ENCODE measurements at places on chromosomes 1 and 21. TPM values are rescaled to one million over a fixed set of nuclear protein-coding genes. Genes with fewer than 3 reads are reported as not detected.

The FCRL6 gene
- not detected for total RNA-seq

The FLG gene
- 5.9 TPM for total RNA-seq

The UMODL1 gene
- total RNA-seq, result 0.10 TPM

The RBBP5 gene
- total RNA-seq, result 20.2 TPM

The AP4B1 gene
- total RNA-seq, result 37.4 TPM
